AG08395 (cell line): ENCODE measurements at places on chromosomes 7 and 10.

- no peak for DNase-seq
Measured at GRCh38 chr7:43390576-43390975, 192.3 kb upstream of the STK17A start.

DNA sequence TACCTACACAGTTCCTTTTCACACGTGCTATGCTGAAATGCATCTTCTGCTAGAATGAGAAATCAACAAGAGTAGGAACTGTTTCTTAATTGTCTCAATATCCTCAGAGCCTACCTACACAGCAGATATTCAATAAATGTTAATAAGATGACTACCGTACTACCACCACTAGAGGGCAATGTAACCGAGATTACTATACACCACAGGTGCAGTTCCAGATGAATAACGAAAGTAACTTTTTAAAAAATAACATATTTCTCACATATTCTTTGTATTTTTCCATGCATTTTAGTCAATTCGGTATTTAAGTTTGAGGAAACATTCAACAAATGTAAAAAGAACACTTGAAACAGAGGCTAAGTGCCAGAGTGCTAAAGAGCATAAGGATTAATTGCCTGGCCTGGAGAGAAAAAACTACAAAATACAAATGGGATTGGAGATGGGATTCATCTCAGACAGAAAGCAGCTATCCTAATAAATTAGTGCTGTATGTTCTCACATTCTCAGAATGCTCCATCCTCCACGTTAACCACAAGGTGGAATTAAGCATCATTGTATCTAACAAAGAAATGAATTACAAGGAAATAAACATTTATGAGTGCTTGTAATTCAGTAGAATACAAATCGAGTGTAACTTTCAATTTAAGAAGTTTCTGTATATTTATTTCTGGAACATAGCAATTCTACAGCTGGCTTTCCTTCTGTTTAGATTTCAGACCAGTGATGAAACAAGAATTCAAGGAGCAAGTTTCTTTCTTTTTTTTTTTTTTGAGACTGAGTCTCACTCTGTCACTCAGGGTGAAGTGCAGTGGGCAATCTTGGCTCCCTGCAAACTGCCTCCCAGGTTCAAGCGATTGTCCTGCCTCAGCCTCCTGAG is 20.3 kb upstream of the HECTD2 start:
- peak; percentile 37 for DNase-seq

GRCh38 chr10:79304479-79305087 is 42.7 kb upstream of the PPIF start:
- no peak for DNase-seq

DNA sequence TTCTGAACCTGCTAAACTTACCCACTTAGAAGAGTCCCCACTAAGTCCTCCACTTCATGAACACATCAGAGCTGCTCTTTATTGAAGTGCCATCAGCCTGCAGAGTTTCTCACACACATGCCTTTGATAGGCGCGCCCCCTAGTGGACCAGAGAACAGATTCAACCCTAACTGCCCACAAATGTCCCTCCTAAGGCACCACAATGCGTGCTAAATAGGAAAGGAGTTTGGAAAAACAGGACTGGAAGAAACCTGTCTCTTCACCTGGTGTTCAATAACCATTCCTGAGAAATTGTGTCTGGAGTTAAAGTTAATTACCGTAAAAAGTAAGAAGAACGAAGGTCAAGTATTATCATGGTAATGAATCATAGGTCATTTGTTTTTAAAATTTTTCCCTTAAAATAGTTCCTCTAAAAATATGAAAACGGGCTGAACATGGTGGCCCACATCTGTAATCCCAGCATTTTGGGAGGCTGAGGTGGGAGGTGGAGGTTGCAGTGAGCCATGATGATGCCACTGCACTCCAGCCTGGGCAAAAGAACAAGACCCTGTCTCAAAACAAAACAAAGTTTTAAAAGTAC is 249.7 kb downstream of the ELMO1 start:
- peak; percentile 67 for DNase-seq

DNA sequence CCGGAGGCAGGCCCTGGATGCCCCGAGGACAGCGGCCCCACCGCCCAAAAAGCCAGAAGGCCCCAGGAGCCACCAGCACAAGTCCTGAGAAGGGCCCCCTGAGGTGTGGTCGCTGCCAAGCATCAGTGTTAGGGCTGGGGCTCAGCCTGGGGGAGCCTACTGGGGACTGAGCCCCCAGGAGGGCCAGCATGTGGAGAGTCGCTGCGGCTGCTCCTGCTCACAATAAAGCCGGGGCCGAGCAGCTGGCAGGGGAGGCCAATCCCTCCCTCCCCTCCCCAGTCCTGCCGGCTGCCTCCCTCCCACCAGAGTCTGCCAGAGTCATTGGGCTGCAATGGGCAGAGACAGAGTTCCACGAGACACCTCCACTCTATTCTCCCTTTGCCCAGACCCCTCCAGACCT is 3.1 kb upstream of the ASIC3 start:
- no peak for DNase-seq

DNA sequence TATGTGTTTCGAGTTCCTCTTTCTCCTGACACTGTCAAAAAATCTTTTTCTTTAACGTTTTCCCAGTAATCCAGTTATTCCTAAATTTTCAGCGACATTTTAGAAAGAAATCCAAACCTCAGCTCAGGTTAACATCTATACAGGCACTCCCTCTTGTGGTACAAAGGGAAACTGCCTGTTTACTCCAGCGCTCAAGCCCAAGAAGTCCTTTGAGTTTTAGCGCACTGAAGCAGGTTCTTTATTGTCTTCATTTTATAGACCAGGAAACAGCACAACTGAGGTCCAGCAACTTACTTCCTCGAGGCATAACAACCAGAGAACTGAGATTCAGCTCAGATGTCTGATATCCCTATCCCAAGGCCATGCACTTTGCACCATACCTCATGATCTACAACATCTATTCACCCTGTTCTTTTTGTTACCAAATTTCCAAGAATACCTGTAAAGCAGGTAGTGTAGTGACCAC is 287.2 kb upstream of the MKLN1 start:
- DNase-seq, result peak; percentile 66

DNA sequence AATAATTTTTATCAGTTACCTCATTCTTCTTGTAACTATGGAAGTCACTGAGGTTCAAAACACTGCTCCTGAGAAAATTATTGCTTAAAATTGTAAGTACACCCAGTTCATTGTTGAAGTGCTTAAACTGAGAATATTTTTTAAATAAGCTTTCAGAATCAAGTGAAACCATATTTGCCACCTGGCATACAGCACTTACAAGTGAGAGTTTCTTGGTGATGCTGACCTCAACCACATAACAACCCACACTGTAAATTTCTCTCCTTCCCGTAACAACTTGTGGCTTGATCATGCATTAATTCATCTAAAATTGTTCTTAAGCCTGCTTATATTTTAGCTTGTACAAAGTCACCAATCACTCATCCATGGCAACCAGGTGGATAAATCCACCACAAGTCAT is 34.0 kb downstream of the IMMP2L start:
- no peak for DNase-seq

DNA sequence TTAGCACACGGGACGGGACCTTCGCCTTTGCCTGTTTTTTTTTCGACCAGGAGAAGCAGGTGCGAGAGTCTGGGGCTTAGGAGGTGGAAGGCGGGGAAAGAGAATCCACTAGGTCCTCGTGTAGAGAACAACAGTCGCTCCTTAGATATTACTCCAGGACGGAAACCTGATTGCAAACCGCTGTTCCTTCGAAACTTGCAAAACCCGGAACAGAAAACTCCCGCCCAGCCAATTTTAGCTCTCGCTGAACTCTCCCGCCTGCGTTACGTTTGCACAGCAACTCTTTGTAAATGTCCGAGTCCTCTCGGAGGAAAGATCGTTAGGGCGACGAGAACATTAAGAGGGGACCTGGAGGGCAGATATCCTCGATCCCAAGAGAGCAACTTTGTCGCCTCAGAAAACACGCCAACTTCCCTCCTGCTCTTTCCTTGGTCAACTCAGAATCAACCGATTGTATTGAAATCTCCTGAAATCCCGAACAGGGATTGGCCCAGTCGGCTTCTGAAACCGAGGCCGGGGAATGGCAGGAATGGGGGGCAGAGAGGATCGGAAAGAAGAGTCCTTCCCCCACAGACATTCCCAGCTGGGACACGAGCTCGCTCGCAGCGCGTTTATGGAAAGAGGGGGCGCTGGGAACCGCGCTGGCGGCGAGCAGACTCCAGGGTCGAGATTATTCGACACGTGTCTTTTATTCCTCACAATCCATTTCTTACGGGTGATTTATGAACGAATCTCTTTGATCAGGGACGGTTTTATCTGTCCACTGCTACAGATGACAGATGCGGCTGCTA is 9.9 kb downstream of the TWIST1 start:
- no peak for DNase-seq

GRCh38 chr10:84329196-84329611 is 815 bp downstream of the CCSER2 start:
- peak; percentile 20 for DNase-seq

GRCh38 chr10:101031796-101032636 is 982 bp downstream of the SFXN3 start:
- DNase-seq, result peak; percentile 74

- DNase-seq, result peak; percentile 91
Measured at GRCh38 chr7:16708980-16709379, 44.6 kb upstream of the TSPAN13 start.

GRCh38 chr7:94392393-94392786 is 2.3 kb upstream of the COL1A2 start:
- DNase-seq, result no peak

- no peak for DNase-seq
Measured at GRCh38 chr7:133165001-133165400, 83.1 kb upstream of the CHCHD3 start.

DNA sequence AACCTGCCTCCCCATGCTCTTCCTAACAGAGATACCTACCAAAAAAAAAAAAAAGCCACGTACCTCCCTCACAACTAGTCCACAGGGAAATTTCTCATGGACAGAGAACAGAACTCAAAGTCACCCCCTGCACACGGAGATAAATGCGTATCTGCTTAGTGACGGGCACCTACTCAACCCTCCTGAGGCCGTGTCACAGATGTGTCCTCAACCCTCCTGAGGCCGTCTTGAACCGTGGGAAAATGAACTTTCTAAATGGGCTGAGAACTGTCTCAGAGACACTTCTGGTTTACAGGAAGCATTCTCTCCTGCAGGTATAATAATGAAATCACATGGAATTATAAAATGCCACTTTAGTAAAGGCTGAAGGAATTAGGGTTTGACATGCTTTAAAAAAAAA is 155.9 kb downstream of the DIP2C start:
- DNase-seq, result no peak

DNA sequence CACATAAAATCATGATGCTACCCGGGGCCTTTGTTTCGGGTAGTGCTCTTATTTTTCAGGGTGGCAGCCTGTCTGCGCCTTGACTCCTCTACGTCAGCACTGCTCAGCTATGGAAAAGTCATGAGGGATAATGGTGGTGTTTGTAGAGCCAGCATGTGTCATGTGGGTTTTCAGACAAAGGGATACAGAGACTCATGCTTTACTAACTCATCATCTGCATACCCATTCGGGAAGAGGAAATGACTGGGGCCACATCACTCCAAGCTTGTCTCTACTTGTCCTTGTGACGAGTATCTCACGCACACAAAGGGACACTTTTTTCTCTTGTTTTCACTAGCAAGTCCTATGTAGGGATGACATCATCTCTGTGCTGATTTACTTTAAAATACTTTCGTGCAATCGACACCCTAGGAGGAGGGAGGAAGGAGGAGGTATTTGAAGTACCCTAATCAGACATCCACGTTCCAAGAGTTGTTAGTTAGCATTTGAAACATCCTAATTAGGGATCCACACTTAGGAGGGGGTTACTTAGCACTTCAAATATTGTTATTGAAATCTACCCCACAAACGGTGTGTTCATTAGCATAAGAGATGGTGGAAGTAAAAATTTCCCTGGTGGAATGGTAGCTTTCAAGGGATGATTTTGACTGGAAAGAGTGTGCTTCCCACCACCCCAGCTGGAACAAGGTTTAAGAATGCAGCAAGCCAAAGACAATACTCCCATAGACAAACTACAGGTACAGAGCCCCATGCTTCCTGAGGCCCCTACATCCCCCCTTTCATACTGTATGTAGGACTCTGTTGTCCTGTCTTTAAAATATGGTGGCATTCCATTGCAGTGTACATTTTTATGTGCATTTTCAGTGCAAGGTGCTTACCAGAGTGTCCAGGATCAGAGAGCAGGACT is 52.0 kb downstream of the THNSL1 start:
- DNase-seq, result peak; percentile 35

- DNase-seq, result no peak
Measured at GRCh38 chr7:122858320-122858719, 27.9 kb downstream of the CADPS2 start.

DNA sequence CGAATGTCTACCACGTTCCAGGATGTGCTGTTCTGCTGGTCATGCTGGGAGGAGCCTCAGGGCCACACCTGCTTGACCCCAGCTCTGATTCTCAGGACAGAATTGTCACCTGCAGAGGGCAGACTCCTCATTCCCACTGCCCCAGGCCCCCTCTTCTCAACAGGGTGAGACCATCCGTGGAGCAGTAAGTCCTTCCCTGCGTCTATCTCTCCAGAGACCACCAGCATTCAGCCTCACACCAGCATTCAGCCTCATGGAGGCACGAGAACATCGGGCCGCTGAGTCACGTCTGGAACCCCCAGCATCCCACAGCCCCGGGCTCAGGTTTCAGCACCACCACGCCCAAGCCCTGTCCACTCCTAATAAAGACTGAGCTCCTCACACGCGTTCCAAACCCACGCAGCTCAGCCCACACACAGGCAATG is 273.4 kb downstream of the DIP2C start:
- DNase-seq, result no peak
